Hippocampal formation (tissue), 2 donors: ENCODE measurements at places on chromosomes 11 and 22.

DNA sequence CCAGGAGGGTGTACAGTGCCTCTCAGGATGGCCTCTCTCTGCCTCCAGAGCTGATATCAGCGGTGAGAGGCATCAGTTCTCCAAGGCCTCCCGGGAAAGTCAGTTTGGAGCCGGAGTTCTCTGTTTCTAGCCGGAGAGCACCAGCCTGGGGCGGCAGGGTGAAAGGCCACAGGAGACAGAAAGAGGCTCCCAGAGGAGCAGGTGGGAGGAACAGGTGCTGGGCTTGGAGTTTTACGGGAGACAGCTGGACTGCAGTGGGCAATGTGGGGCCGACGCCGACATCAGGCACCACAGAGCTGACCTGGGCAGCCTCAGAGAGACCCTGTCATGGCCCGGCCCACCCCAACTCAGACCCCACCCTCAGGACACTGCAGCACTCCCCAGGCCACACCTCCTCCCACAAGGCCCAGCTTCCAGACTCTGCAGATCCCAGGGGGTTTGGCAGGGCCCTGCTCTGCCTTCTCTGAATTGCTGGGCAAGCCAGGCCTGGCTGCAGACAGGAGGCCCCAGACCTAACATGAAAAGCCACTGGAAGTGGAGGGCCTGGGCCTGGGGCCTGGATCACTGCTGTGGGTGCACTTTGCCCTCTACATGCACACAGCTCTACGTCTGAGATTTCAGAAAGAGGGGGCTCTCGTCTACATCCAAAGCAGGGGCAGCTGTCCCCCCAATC is 885.6 kb downstream of the BRD1 start:
- DNase-seq = no peak

GRCh38 chr11:73950869-73951710 is at the start of gene DNAJB13:
DNAJB13 (plus strand) TSS chr11:73951026; CDS start chr11:73951070, 44 bp downstream.
- no peak for DNase-seq

DNA sequence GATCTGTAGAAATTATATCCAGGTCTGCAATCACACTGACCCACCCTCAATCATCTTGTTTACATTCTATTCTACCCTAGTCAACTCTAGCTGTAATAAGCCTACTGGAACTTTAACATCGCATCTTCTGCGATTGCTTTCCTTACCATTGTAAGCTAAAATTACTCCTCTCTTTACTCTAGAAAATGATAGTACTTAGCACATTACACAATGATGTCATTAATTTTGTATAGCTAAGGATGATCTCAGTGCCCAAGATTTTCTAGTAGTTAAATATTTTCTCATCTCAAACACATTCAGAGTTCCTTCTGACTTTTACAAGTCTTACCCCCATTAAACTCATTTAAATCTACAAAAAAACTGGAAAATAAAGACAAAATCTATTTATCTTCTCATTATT is 39.6 kb upstream of the CTSC start:
- no peak for DNase-seq

- DNase-seq = no peak
Measured at GRCh38 chr11:16226245-16226644, 130.1 kb downstream of the SOX6 start.

DNA sequence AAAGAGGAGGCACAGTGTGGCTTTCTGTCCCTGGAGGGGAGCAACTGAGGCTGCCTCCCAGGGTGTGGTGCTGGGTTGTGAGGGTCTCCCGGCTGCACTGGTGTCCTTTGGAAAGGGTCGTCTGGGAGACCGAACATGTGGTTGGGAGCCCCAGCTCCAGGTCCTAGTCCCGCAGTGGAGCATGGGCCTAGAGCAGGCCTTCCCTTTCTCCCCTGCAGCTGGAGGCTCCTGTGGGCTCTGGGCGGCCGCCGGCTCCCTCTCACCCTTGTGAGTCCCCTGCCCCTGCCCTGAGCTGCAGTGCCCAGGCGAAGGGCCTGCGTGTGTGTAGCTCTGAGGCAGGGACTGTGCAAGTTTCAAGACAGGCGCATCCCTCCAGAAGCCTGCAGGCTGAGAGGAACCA is 1492.7 kb downstream of the BRD1 start:
- DNase-seq = no peak

DNA sequence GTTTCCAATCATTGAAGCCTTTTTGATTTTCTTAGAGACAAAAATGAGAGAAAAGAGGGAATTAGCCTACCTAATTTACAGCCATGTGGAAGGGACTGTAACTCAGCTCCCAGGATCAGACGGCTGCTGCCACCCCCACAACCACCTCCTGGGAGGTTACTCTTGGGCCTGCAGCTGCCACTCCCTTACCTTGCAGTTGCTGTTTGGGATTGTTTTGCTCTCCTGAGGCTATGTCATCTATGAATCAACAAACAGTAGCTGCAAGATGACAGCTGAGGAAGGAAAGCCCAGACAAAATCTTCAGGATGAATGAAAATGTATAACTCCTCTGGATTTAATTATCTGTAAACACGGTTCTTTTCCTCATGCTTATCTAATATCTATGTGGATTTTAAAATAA is 28.0 kb upstream of the ZC3H12C start:
- DNase-seq = no peak

DNA sequence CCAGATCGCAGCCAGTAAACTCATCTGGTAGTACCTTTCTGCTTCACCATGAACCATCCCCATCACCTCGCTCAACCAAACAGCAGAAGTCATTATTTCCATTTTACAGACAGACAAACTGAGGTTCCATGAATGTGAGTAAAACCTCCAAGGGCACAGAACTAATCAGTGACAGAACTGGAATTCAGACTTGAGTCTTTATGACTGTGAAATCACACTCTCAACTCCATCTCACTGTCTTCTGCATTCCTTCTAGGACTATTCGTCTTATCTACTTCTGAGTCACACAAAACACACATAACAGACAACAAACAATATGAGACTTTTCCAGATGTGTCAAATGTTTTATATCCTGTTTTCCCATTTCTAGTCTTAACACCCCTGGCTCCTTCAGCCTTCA is 9.3 kb upstream of the NUP50 start:
- no peak for DNase-seq

DNA sequence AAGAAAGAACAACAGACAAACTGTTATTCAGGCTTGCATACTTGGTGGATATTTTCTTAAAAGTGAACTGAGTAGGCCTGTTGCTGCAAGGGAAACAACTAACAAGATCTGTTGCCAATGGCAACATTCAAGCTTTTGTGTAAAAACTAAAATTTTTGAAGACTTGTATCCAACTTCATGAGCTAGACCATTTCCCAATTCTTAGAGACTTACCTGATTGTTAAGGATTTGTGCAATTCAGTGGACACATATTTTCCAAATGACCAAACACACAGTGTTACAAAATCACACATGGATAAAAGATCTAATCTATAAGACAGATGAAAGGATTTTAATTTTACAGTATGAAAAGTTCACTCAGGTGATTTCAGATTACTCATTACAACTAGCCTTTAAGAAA is 564.1 kb downstream of the CNTN5 start:
- DNase-seq = no peak

DNA sequence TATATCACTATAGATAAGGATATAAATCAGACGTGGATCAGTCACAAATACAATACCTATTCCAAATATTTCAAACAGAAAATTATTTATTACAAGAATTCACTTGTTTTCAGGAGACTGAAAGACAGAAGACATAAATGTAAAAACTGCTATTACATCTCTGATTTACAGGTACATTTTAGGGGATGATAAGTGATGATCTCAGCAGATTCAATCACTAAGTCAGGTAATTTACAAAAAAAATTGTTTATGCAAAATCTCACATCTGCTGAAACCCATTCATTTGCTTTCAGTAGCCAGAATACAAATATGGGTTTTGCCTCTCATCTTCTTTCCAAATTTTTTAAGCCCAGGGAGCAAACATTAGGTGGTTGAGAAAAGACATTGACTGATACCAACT is 1648.4 kb upstream of the RAG2 start:
- no peak for DNase-seq

- no peak for DNase-seq
Measured at GRCh38 chr22:47630741-47631534, 868.5 kb downstream of the TBC1D22A start.

DNA sequence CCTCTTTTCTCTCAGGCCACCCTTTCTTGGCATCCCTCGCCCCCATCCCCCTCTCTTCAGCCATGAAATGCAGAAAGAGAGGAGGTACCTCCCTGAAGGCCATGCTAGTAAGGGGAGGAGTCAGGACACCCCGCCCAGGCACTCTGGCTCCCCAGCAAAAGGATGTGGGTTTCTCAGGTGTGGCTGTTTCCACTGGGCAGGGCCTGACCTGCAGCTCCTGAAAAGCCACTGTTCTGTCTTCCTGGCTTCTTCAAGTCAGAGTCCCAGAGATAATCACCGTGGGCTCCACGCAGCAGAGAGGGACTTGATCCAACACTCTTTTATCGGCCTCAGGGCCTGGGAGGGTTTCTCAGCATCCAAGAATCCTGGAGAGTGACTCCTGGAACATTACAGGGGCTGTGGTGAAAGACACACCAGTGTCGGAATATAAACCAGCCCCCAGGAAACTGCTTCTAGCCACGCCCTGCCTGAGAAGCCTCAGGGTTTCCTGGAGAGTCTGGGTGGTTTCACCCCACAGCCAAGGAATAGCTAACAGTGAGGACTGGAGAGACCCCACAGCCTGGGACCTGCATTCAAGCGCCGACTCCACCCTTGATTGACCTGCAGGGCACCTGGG is 45.7 kb upstream of the TSPAN18 start:
- DNase-seq = no peak

DNA sequence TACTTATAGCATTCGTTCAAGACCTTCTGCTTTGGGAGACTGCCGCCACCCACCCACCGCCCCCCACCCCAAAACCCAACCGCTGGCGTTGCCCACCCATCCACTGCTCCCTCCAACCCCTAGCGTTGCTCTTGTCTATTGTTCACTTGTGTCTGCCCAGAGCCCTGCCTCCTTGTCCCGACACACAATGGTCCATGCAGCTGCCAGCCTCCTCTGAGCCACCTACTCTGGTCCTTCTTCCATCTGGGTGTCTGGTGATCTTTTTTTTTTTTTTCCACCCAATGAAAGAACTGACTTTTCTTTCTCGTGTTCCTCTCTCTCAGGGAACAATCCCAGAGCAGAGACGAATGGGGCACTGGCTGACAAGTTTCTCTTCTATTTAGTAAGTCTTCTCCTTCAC is 256.0 kb upstream of the SESN3 start:
- no peak for DNase-seq

DNA sequence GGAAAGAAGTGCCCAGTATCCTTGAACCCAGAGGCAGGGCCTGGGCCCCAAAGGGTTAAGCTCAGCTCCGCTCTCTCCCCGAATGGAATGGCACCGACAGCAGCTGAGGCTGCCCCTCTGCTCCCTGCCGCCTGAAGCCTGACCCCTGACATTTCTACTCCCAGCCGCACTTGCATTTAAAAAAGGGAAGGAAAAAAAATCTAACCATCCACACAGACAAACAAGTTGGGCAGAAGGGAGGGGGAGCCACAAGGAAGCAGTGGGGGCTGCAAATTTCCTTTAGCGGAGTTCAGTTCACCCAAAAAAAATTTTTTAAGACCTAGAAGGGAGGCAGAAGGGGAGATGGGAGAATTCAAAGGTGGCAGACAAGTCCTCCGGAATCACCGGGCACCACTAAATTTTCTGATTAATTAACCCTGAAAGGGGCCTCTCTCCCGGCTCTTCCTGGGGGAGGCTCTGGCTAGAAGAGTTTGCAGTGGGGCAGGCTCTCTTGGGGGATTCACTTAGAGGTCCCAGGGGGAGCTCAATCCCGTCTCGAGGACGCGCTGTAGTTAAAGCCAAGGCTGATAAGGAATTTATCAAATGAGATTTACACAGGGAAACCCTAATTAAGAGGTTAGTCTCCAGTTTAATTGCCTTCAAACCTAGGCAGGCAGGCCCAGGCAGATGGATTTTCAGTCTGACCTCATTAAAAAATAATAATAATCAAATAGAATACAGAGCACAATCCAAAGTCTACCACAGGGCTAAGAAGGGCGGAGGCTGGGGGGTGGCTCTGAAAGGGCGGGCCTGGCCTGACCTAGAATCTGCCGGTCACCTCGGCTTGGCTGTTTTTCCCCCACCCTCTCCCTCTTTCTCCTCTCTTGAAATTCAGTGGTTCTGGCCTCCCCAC is 25.6 kb downstream of the MN1 start:
- DNase-seq = no peak

GRCh38 chr22:48371391-48371790 is 1456.3 kb downstream of the BRD1 start:
- no peak for DNase-seq

- no peak for DNase-seq
Measured at GRCh38 chr11:123129920-123130319, 65.1 kb downstream of the CLMP start.

- DNase-seq = no peak
Measured at GRCh38 chr11:115736146-115736545, 231.9 kb upstream of the CADM1 start.

- no peak for DNase-seq
Measured at GRCh38 chr11:128894685-128895084, 3.5 kb downstream of the KCNJ5 start.

- DNase-seq = no peak
Measured at GRCh38 chr11:14773755-14774154, 118.3 kb downstream of the CYP2R1 start.

- no peak for DNase-seq
Measured at GRCh38 chr22:31439808-31440207, 40.4 kb downstream of the DRG1 start.

- no peak for DNase-seq
Measured at GRCh38 chr11:5690736-5691135, 1.1 kb downstream of the TRIM22 start.

GRCh38 chr22:24177456-24177855 is 3.8 kb upstream of the SUSD2 start:
- no peak for DNase-seq

GRCh38 chr11:119469506-119469905 is 46.5 kb upstream of the THY1 start:
- no peak for DNase-seq

DNA sequence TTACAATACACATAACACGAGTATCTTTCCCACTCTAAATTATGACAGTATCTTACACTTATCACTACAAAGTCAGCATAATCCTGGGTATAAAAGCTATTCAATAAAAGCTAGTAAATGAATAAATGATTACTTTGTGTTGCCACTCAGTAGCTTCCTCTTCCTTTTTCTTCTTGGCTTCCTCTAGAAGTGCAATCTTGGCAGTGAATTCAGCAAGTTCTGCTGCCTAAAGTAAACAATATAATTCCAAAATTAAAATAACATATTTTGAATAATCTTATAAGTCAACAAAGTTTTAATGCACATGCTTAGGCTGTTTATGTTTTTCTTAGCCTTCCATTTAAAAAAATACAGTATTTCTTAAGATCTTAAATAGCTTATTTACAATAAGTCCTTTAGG is 60.4 kb downstream of the RDX start:
- DNase-seq = no peak

GRCh38 chr11:134676516-134677287 is 264.7 kb upstream of the B3GAT1 start:
- DNase-seq = no peak

- DNase-seq = no peak
Measured at GRCh38 chr22:19146215-19146968, 1.9 kb upstream of the ESS2 start.

GRCh38 chr11:134350381-134350780 is 18.6 kb downstream of the GLB1L2 start:
- no peak for DNase-seq

- no peak for DNase-seq
Measured at GRCh38 chr11:123594921-123595320, 59.5 kb downstream of the SCN3B start.

GRCh38 chr11:93662175-93662570 is 691 bp downstream of the CEP295 start:
- DNase-seq = no peak

GRCh38 chr11:125190566-125190965 is 26.0 kb downstream of the PKNOX2 start:
- DNase-seq = no peak

GRCh38 chr22:44338177-44338810 is 25.5 kb upstream of the SHISAL1 start:
- no peak for DNase-seq
